NCI-H1694 treated with DMSO at 0.1 percent for 48 hours (cell line): ENCODE measurements at places on chromosomes 3 and 15.

GRCh38 chr3:107082527-107082926, 294.7 kb upstream of the CCDC54 start:
- DNase-seq = no peak

DNA sequence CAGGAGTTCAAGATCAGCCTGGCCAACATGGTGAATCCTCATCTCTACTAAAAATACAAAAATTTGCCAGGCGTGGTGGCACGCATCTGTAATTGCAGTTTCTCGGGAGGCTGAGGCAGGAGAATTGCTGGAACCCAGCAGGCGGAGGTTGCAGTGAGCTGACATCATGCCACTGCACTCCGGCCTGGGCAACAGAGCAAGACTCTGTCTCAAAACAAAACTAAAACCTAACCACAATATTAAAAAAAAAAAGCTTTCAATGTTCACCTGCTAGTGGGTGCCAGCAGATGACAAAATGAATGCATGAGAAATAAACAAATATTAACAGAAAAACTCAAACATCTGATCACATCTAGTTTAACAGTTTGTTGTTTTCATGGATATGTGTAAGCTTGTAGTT, 9.0 kb downstream of the SLC24A1 start:
- DNase-seq = no peak

GRCh38 chr3:177448987-177449359, 251.7 kb upstream of the TBL1XR1 start:
- no peak for DNase-seq

DNA sequence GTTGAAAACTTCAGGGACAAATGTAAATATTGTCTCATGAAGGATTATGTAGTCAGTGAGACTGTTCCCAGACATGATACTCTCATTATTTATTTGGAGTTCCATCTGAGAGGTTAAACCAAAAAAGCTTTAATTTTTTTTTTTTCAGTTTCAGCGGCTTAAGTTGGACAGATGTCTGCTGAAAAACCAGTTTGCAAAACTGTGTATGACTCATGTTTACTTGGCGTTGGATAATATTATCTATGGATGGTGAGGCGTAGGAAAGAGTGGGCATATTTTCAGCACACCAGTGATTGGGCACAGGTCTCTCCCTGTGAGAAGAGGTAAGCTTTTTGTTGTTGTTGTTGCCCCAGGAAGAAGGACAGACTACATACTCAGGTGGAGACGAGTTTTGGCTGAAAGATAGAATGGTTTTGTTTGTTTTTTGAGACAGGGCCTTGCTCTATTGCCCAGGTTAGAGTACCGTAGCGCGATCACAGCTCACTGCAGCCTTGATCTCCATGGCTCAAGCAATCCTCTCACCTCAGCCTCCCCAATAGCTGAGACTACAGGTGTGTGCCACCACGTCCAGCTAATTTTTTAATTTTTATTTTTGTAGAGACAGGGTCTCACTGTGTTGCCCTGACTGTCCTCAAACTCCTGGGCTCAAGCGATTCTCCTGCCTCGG, 16.4 kb upstream of the ANXA2 start:
- DNase-seq = peak; percentile 71

DNA sequence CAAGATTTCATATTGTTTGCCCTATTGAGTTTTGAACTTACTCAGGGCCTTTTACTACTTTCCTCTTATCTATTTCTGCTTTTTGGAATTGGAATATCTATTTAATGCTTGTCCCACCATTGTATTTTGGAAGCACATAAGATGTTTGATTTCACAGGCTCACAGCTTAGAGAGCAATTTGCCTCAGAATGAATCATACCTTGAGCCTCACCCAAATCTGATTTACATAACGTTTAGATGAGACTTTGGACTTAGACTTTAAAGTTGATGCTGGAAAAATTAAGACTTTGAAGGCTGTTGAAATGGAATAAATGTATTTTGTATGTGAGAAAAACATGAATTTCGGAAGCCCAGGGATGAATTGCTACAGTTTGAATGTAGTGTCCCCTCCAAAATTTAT, 458.9 kb downstream of the CNTN6 start:
- DNase-seq = no peak

DNA sequence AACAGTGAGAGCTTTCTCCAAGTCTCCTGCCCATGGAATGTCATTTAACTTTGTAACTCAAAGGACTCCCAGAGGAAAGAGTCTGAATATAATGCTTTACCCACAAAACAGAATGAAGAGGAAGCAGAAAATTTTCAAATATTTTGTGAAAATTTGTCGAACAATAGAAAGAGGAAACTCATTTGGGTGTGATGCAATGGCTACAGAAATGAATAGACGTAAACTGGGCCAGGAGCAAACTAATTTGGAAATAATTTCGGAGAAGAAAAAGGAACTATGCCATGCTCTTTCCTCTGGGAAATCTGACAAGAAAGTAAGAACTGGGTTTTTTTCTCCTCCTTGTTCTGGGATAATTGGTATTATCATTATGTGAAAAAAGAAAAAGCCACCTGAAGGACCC, 11.2 kb upstream of the SUMF1 start:
- no peak for DNase-seq

- no peak for DNase-seq
Observed at GRCh38 chr3:43289401-43289800, 3.1 kb downstream of the SNRK start.

GRCh38 chr3:120569222-120570057, 26.7 kb upstream of the NDUFB4 start:
- DNase-seq = no peak

DNA sequence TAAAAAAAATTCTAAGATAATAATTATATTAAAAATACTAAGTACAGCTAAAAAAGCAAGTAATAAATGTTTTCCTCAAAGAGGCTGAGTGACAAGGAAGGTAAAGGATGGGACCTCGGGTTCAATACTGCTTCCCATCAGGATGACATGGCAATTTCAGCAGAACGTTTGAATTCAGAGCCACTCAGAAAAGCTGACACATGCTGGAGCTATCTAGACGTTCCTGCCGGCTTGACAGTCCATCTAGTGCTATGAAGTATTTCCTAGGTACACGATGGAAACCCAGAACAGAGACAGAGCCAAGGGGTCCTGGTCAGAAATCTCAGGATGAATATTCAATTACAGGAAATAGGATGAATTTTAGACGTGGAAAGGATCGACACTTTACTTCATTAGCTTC, 361.8 kb downstream of the FGF12 start:
- no peak for DNase-seq

- no peak for DNase-seq
Observed at GRCh38 chr15:25862071-25862471, 1.1 kb downstream of the ATP10A start.

- DNase-seq = no peak
Observed at GRCh38 chr3:133857767-133858166, 37.9 kb downstream of the RAB6B start.

- no peak for DNase-seq
Observed at GRCh38 chr3:188052169-188053035, 101.6 kb upstream of the LPP start.

- DNase-seq = no peak
Observed at GRCh38 chr15:77695548-77695947, 62.8 kb upstream of the LINGO1 start.

- no peak for DNase-seq
Observed at GRCh38 chr3:64094713-64095079, 71.4 kb upstream of the PSMD6 start.

- DNase-seq = no peak
Observed at GRCh38 chr15:82871358-82871757, 61.9 kb downstream of the WHAMM start.

DNA sequence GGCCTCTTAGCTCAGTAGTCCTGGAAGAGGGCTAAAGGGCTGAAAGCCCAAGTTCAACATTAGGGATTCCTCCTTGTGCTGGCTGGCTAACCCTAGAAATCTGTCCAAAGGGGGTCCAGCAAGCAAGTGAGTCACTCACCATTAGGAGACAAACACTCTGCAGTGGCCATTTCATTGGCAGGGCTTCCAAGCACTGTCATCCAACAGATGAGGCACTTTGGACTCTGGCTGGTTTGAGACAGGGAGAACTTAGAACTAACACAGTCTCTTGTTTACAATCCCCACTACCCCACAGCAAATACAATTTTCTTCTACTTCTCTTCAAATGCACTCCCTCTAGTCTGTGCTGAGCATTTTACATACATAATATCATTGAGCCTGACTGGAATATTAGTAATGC, 10.1 kb upstream of the WNT5A start:
- no peak for DNase-seq

GRCh38 chr3:186280737-186281136, 81.3 kb downstream of the DGKG start:
- DNase-seq = no peak

DNA sequence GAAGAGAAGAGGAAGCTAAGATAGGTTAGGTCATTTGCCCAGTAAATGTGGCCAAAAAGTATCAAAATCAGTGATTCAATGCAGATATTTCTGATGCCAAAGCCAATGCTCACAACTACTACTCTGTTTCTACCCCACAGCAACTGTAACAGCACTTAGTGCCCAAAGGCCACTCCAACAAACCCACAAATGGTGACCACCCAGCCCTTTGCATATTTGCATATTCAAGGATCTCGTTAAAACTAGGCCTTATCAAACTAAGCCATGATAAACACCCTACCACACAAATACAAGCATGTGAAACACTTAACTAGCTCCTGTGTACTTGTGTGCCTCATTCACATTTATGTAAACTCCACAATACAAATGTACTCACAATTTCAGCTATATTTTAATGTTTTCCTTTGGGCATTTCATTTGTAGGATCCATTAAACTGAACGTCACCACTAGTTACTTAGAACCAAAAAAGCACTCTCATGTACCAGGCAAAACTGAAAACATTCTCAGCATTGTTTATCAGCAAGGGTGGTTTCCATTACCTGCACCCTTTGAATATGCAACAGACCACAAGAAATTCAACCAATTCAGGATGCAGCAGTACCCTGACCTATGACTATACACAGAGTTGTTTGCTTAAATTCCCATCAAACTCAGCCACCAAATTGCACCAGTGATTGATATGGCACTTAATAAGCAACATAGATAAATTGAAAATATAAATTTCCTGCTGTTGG, 111.2 kb upstream of the STT3B start:
- no peak for DNase-seq

DNA sequence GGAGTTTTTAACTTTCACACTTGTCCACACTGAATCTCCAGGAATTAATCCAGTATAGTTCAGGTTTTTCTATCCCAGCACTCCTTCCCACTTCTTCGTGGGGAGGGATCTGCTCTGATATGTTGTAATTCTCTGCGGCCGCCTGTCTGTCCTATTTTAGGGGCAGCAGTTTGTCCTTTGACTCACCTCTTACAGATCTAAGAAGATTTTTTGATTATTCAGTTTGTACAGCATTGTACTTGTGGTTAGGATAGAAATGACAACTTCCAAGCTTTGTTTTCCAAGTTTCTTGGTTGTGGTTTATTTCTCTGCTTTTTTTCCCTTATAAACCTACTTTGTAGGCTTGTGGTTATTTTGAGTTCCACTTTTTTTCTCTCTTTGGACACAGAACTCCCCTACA, 601.7 kb downstream of the SI start:
- no peak for DNase-seq

DNA sequence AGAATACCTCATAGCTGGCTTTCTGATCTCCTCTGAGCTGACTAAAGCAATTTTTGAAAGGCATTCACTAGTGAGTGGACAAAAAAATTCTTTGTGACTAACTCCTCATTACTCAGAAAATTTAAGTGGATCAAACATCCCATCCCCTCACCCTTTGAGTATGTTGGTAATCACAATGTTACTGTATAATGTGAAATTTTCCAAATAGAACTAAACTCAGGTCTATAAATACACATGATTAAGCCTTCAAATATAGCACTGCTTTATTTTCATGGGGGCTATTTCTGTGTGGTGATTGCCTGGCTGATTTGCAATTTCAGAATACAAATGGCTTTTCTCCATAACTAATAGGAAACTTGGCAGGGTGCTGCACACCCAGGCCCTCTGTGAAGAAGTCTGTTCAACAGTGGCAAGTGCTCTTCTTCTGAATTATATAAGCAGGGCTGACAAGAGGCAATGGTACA, 45.9 kb upstream of the ACTC1 start:
- DNase-seq = no peak

DNA sequence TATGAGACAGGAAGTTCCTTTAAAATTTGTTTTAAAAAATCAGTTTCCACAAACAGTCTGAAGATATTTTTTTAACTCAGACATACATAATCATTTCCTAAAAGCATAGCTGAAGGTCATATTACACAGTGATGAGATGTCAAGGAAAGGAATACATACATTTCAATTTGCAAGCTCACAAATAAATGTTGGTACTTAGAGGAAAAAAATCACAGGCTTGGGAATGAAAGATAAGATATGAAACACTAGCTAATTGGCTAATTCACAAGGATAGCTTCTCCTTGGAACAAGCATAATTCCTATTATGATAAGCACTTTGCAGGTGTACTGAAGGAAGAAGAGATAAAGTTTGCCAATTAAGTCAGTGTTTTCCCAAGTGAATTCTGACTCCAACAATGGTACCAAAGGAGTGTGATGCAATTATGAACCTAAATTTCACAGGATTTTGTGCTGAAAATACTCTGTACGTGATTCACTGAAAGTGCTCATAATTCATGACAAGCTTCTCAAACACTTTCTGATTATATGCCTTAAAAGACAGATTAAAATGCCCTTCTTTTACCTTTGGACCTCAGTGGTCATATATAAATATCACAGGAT, 112.4 kb downstream of the FRMD5 start:
- DNase-seq = no peak

GRCh38 chr3:179503640-179504039, 52.4 kb upstream of the GNB4 start:
- no peak for DNase-seq

- no peak for DNase-seq
Observed at GRCh38 chr3:159818399-159818798, 170.2 kb upstream of the IL12A start.

DNA sequence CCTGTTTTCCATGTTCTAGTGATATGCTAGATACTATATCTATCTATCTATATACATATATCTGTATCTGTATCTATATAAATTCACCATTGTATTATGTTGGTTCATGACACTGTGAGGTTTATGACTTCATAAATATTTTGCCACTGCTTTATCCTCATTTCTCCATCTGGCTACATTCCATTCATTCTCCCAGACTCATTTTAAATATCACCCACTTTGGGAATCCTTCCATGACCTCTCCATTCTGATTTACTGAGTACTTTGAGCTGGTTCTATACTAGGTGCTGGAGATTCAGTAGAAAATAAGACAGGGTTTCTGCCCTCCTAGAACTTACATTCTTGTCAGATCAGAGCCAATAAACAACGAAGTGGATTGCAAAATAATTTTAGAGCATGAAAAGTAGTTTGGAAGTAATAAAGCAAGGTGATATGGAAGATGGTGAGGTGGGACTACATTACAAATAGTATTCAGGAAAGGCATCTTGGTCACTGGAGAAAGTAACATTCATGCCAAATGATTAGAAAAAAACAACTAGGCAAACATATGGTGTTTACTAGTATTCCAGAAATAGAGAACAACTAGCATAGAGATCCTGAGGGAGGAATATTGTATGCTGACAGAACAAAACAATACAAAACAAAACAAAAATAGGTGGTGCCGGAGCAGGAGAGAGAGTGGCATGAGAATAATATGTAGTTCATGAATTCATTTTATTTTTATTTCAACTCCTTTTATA, 11.6 kb upstream of the PLSCR4 start:
- DNase-seq = no peak

GRCh38 chr3:11513817-11514135, 129.9 kb downstream of the VGLL4 start:
- no peak for DNase-seq

- DNase-seq = no peak
Observed at GRCh38 chr3:53028641-53029040, 17.2 kb downstream of the SFMBT1 start.
